Activated CD8-positive, alpha-beta memory T cell treated with anti-CD3 and anti-CD28 coated beads, Interleukin-2, amount 10 ng/mL, durations not matched to agents 7 days and 5 days (primary cell): ENCODE measurements at places on chromosomes 2 and 18. TPM values are rescaled to one million over a fixed set of nuclear protein-coding genes. Genes with fewer than 3 reads are reported as not detected.
A peak's percentile ranks its signal among the peaks of the same experiment; 100 is the strongest.

The ROCK1 gene
- 65.1 TPM for total RNA-seq

DNA sequence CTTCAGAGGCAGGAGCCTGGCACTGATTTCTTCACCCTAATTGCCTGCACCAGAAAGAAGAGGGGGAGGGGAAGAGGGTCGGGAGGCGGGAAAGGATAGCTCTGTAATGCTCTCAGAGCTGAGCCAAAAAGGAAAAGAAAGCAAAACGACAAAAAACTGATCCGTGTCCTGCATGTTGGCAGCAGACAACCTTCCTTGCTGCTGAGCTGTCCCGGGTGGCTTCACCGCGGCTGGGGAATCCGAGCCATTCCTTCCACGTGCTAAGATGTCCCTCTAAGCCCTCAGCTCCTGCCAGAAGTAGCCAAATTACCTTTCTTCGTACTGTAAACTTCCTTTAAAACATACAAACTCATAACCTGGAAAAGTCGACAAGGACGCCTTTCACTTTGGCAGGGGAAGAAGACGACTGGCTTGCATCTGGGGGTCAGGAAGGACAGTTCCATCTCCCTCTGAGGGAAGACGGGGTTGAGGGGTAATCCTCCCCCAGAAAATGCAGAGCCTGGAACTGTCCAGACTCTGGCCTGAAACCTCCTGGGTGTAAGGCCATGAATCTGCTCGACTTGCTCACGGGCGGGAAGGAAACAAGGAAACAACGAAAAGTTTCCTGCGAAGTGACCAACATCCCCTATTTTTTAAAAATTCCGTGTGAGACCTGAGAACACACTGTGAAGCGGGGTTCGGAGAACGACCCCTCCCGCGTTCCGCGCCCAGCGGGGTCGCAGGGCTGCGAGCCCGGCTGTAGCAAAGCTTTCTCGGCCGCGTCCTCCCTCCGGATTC lies 7.7 kb downstream of the OTX1 start:
- no peak for DNase-seq
- H3K4me1 ChIP-seq: peaks cover 50% of the 10 kb centered on the region
- H3K27me3 ChIP-seq: peaks cover 86% of the 10 kb centered on the region
- peaks cover 3% of the 10 kb centered on the region for H3K36me3 ChIP-seq

GRCh38 chr2:127578411-127578810 lies 42.9 kb downstream of the MYO7B start:
- no peak overlapping the region for H3K27ac ChIP-seq
- no peaks in the 10 kb centered on the region for H3K36me3 ChIP-seq
- peaks cover 9% of the 10 kb centered on the region for H3K4me1 ChIP-seq
- H3K4me3 ChIP-seq: no peak overlapping the region
- peak; percentile 31 for DNase-seq

DNA sequence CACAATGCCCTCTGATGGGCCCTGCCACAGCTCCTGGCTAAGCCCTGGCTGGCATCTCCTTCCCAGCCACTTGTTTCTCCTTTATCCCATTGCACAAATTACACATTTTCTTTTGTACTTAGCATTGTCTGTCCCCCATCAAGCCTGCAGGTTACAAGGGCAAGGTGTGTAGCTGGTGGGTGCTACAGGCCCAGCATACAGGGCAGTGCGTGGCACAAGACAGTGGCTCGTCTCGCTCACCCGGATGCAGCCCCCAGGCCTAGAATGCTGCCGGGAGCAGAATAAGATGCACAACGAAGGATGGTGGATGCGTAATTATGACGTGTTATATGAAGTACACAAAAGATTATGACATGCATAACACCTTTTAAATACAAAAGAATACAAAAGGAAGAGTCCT lies 87.6 kb downstream of the EIPR1 start:
- H3K27me3 ChIP-seq: no peaks in the 10 kb centered on the region
- no peak overlapping the region for H3K27ac ChIP-seq
- H3K4me3 ChIP-seq: no peak overlapping the region
- peaks cover 22% of the 10 kb centered on the region for H3K36me3 ChIP-seq

DNA sequence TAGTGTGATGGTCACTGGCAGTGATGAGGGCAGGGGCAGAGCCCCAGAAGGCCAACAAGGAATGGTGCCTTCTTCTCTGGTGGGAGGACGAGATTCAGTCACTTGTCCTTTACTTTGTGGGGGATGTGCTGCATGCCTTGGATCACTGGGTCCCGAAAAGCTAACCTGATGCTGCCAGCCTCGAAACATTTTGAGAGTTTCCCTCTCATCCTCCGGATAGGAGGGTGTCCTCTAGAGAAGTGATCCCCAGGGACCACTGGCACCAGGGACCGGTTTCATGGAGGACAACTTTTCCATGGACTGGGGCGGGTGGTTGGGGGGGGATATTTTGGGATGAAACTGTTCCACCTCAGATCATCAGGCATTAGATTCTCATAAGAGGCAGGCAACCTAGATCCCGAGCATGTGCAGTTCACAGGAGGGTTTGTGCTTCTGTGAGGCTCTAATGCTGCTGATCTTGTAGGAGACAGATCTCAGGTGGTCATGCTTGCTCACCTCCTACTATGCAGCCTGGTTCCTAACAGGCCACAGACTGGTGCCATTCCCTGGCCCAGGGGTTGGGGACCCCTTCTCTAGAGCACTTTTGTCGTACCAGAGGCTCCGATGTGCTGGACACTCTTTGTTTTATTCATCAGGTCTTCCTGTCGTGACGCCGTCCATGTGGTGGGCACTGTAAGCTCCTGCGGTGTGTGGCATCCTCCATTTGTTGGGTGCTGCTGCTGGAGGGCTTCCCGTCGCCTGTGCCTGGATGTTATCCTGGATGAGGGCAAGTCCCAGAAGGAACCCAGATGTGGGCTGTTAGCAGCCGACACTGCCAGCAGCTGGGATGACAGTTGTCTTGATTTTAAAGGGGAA lies 68.5 kb upstream of the HDAC4 start:
- no peaks in the 10 kb centered on the region for H3K36me3 ChIP-seq
- no peaks in the 10 kb centered on the region for H3K4me1 ChIP-seq
- H3K27me3 ChIP-seq: no peaks in the 10 kb centered on the region
- H3K4me3 ChIP-seq: no peak overlapping the region
- H3K27ac ChIP-seq: no peak overlapping the region
- no peak for DNase-seq

GRCh38 chr2:166000401-166000800 lies 46.8 kb upstream of the TTC21B start:
- no peaks in the 10 kb centered on the region for H3K36me3 ChIP-seq
- H3K4me1 ChIP-seq: no peaks in the 10 kb centered on the region
- H3K4me3 ChIP-seq: no peak overlapping the region
- H3K27ac ChIP-seq: no peak overlapping the region

DNA sequence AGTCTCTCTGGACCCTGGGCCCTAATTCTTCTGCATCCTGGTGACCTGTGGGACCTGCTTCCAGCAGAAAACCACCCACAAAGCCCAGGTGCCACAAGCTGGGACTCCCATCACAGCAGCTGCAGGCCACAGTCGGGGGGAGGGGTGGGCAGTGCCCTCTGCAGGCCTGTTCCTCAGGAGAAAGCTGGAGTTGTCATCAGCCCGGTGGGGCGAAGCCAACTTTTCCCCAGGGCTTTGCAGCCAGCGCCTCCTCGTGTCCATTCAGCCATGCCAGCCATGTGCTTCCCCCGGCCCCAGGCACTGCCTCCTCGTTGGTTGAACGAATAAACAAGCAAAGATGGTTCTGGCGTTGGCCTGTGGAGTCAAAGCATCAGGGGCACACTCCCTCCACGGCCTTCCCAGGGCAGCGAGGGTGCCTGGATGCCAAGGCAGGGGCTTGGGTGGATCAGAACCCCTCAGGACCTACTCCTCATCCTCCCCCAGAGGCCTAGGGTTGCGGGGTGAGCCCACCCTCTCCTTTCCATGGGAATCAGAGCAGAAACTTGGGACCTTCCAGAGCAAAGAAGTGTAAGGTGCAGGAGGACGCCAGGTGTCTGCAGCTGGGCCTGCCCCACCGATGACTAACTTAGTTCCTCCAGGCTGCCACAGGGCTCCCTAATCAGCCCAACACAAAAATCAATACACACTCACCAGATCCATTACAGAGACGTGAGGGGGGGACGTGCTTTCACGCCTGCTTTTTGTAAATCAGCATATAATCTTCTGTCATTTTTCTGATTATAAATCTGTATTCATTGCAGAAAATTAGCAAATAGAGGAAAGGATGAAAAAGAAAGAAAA lies 75.7 kb upstream of the RAB6C start:
- no peaks in the 10 kb centered on the region for H3K36me3 ChIP-seq
- no peak overlapping the region for H3K4me3 ChIP-seq
- peaks cover 12% of the 10 kb centered on the region for H3K27me3 ChIP-seq
- peak; percentile 30 for DNase-seq
- H3K4me1 ChIP-seq: no peaks in the 10 kb centered on the region

The FNDC4 gene
- 0.14 TPM for total RNA-seq

- H3K4me1 ChIP-seq: peaks cover 5% of the 10 kb centered on the region
- H3K27me3 ChIP-seq: peaks cover 15% of the 10 kb centered on the region
- no peak for DNase-seq
Observed at GRCh38 chr2:128324008-128324896, 5.6 kb upstream of the HS6ST1 start.

DNA sequence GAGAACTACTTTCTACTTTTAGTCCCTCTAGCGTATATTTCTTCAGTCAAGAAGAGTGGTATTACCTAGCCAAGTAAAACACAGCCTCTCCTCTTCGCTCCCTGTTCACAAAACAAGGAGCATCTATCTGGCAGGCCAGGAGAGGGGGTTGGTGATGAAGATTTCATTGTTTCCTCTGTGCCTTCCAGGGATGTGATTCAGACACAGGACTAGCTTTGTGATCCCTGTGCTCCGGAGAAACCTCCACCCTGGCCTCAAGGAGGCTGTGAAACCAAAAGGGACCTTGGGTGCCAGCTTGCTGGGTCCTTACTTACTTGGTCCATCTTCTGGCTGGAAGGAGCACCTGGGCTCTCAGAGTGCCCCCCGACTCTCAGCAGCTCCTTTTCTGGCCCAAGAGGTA lies 5.7 kb downstream of the RHOB start:
- H3K4me3 ChIP-seq: no peak overlapping the region
- no peak overlapping the region for H3K27ac ChIP-seq
- peaks cover 10% of the 10 kb centered on the region for H3K4me1 ChIP-seq
- H3K27me3 ChIP-seq: peaks cover 36% of the 10 kb centered on the region

DNA sequence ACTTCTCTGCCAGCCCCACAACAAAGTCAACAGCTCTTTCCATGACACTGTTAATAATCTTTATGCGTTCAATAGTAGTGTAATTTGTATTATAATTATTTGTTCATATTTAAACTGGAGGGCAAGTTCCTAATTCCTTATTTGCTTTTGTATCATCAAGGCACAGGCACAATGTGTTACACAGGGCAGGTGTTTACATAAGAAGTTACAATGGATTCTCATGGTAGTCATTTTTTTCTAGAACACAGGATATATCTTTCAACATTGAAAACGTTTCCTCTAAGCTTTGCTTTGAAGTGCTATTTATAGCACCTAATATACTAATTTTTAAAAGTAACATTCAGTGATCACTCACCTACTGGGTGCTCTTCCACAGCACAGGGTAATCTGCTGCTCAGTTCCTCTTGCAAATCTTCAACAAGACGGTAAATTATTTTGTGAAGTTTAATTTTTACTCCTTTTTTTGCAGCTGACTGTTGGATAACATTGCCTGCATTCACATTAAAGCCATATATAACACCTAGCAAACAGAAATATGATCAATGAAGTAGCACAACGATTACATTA lies 7.3 kb downstream of the RPS27A start:
- H3K4me3 ChIP-seq: no peak overlapping the region
- no peak overlapping the region for H3K27ac ChIP-seq
- peaks cover 35% of the 10 kb centered on the region for H3K36me3 ChIP-seq
- H3K4me1 ChIP-seq: peaks cover 19% of the 10 kb centered on the region
- DNase-seq: no peak

DNA sequence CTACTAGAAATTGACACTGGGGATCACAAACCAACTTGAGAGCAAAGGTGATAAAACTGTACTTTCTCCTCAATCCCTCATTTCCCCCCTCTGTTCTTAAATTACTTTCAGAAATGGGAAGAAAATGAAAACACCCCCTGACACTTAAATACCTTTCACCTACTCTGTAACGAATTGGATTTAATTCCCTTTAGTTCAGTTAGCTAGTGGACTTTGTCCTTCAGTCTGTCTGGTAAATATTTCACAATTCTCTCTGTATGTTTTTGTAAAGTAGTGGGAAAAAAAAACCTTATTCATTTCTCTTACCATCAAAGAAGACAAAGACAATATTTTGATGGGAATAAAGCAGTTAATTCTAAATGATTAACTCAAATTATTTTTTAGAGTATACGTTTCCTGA lies 85.7 kb downstream of the CDH2 start:
- no peak for DNase-seq
- H3K4me3 ChIP-seq: no peak overlapping the region
- H3K36me3 ChIP-seq: no peaks in the 10 kb centered on the region
- H3K27me3 ChIP-seq: no peaks in the 10 kb centered on the region
- H3K27ac ChIP-seq: no peak overlapping the region

The GALNT3 gene
- total RNA-seq: 11.3 TPM

The RESP18 gene
- total RNA-seq: not detected

The ZBTB7C gene
- not detected for total RNA-seq

GRCh38 chr2:31428001-31428418 lies 13.5 kb upstream of the XDH start:
- H3K27me3 ChIP-seq: peaks cover 17% of the 10 kb centered on the region
- no peak overlapping the region for H3K27ac ChIP-seq
- no peak for DNase-seq
- H3K4me1 ChIP-seq: peaks cover 10% of the 10 kb centered on the region
- H3K4me3 ChIP-seq: no peak overlapping the region
- H3K36me3 ChIP-seq: no peaks in the 10 kb centered on the region

DNA sequence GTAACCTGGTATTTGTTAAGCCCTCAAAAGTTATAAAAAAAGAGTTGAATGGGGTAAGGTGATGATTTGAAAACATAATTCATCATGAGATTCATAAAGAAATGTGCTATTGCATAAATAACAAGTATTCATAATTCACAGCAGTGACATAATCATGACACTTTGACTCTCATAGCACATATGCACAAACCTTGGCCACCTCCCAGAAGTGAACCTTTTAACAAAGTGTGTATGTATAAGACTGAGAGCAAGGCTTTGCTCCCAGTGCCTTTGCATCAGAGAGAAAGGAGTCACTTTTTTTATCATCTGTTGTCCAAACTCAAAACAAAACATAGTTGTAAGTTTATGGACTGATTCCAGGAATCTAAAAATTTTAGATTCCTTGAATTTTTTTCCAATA lies 15.0 kb upstream of the HTR2B start:
- no peaks in the 10 kb centered on the region for H3K4me1 ChIP-seq
- H3K36me3 ChIP-seq: peaks cover 5% of the 10 kb centered on the region
- no peaks in the 10 kb centered on the region for H3K27me3 ChIP-seq
- no peak for DNase-seq
